NCI-H2081 treated with DMSO at 0.1 percent for 48 hours (cell line): ENCODE measurements at places on chromosomes 5 and 9.

GRCh38 chr5:22998362-22998761 is 145.2 kb upstream of the CDH12 start:
- no peak for DNase-seq

DNA sequence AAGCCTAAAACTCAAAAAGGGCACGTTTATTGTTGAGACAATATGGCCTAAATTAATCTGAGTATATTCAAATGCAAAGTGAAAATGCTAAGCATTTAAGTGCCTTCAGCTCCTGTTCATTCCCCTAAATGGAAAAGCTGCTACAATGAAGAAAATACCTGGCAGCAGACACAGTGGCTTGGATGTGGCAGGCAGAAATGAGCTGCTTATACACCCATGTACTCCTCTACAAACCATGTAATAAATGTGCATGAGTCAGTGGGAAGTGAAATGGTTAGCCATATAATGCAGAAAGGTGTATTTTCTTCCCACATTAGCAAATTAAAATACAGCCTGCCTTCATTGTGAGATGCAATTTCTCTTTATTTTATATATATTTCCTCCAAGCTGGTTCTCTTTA is 859.2 kb upstream of the SEMA6A start:
- no peak for DNase-seq

- DNase-seq: no peak
Observed at GRCh38 chr9:125969462-125969861, 222.3 kb downstream of the PBX3 start.

GRCh38 chr5:169450464-169450863 is 133.1 kb upstream of the SPDL1 start:
- no peak for DNase-seq

DNA sequence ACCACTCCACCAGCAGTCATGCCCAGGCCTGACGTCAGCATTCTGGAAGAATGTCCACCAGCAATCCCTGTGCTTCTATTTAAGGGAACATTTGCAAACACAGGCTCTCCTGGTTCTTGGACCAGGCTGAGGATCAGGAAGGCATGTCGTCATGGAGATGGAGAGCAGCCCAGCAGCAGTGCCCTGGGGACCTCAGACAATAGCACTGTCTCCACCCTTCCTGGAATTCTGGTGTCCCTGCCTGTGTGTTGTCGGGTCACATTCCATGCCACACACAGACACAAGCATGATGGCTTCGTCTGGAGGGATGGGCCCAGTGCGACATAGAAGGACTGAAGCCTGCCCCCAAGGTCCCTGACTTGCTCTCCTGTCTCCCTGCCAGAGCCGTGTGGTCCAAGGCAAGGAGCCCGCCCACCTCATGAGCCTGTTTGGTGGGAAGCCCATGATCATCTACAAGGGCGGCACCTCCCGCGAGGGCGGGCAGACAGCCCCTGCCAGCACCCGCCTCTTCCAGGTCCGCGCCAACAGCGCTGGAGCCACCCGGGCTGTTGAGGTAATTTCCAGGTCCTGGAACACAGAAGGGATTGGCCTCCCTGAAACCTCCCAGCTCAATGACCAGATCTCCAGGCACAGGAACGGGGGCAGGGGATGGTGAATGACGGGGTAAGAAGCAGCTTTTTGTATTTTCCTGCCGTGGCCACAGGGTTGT is 43.8 kb downstream of the STOM start:
- no peak for DNase-seq

DNA sequence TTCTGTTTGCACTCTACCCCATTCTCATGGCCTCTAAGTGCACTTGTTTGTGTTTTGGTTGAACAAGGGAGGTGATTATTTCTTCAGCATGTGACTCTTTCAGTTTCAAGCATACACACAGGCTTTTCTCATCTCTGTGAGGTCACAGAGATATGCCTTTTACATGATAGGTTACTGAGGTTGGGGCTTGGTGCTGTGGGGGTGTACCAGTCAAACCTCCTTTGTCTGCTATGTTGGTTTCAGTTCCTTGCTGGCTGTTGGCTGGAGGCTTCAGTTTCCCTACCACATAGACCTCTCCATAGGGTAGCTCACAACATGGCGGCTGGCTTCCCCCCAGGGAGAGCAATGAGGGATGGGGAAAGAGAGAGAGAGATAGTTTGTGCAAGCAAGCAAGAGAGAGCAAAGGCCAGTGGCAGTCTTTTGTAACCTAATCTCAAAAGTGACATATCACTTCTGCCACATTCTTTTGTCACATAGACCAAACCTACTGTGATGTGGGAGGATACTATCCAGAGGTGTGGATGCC is 96.7 kb upstream of the SEMA6A start:
- DNase-seq: no peak

GRCh38 chr5:54616031-54616430 is 98.5 kb downstream of the SNX18 start:
- no peak for DNase-seq

DNA sequence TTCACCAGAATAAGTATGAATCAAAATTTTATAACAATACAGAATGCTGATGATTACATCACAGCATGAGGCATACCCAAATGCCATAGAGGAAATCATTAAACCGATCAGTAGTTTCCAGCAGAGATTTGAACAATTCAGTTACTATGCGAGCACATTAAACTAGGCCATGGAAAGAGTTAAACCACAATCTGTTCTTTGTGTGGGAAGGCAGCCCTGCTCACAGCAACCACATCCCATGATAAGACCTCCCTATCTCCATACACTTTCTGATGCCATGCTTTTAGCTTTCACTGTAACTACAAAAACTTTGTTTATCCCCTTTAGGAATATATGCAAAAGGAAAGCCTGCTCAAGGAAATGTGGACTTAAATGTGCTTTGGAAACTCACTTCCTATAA is 4.5 kb downstream of the NFIB start:
- DNase-seq: no peak

DNA sequence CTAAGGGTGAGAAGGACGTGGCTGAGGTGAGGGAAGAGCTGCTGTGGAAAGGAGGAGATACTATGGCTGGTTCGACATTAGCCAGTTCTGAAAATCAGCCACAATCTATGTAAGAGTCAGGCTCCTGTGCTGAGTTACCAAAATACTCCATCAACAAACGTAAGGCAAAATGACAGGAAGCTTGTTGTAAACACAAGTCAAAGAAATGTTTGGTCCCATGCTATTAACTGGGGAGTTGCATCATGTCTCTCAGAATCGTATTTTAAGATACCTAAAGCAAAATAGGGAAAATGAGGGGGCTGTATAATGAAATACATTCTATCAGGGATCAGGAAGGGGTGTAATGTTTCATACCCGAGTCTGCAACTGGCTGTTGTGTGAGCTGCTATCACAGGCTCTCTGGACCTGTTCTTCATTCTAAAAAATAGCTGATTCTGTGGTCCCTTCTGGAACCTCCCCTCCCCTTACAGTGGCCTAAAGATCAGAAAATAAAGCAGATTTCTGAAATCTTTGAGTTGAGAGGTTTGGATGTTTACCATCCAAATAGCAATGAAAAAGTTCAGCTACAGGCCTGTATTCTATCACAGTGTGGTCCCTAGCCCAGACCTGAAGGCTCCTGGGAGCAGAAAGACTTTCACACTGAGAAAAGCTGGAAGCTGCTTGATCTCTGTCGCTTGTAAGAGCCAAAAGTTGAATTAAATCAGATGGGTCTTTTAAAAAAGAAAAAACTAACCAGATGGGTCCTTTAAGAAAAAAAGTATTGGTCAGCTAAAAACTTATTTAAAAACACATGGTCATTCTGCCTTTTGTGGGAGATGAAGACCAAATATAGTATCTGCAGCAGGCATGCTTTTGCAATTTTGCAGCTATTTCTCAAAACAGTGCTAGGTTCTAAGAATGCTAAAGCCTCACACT is 97.8 kb upstream of the SMC5 start:
- no peak for DNase-seq

DNA sequence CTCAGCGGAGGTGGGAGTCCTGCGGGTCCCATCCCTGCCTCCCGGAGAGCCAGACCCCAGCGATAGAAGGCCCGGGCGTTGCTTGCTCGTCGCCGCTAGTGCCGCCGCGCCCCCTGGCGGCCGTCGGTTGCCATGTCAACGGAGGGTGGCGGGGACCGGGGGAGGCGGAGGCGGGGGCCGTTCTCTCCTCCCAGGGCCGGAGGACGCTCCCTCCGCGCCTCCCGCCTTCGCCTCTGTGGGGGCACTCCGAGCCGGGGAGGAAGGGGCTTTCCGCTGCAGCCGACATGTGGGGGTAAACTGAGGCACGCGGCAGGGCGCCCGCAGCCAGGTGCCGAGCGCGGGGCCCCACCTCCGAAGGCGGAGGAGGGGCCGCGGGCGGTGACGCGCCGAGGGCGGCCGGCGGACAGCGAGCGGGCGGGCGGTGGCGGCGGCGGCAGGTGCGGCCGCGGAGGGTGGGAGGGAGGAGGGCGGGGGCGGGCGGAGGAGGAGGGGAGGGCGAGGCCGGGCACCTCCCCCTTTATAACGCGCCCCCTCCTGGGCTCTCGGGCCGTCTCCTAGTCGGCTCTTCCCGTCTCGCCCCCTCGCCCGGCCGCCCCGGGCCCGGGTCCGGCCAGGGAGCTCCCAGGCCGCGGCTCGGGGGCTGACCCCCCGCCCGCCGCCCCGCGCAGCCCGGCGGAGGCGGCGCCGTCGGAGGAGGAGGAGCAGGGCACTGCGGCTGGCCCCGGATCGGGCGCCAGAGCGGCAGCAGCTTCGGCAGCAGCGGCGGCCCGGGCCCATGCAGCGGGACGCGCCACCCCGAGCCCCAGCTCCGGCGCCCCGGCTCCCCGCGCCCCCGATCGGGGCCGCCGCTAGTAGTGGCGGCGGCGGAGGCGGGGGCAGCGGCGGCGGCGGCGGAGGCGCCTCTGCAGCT is 556 bp upstream of the CDK9 start:
- no peak for DNase-seq

GRCh38 chr9:96317335-96317980 is 15.5 kb upstream of the HSD17B3 start:
- DNase-seq: no peak

- DNase-seq: no peak
Observed at GRCh38 chr5:102771435-102771834, 16.3 kb downstream of the PAM start.

DNA sequence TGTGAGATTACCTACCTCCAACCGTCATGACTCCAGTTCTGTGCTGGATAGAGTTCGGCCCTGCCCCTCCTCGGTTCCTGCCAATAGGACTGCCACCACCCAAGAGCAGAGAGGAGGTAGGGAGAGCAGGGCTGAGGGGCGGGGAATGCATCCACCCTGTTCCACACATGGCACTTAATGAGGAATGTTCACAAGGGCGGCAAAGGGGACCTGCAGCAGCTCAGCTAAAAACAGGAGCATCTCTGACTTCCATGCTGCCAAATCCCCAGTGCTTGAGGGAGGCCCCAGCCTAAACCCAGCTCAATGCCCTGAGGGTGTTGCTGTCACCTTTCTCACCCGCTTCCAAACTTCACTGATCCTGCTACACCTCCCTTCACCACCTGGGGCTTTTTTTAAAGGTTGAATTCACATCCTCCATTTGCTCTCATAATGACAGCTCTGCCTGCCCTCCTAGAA is 7.8 kb upstream of the DELE1 start:
- no peak for DNase-seq

DNA sequence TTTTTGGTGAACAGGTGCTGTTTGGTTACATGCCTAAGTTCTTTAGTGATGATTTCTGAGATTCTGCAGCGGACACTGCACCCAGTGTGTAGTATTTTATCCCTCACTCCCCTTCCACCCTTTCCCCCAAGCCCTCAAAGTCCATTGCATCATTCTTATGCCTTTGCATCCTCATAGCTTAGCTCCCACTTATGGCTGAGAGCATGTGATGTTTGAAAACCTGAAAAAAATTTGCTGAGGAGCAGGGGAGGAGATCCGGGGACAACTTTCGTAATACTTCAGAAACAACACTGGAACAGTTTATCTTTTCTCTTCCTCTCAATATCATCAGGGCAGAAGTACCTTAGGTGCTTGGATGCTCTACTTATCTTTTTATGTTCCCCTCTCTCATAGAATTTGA is 226.4 kb downstream of the ADAMTS6 start:
- DNase-seq: no peak

DNA sequence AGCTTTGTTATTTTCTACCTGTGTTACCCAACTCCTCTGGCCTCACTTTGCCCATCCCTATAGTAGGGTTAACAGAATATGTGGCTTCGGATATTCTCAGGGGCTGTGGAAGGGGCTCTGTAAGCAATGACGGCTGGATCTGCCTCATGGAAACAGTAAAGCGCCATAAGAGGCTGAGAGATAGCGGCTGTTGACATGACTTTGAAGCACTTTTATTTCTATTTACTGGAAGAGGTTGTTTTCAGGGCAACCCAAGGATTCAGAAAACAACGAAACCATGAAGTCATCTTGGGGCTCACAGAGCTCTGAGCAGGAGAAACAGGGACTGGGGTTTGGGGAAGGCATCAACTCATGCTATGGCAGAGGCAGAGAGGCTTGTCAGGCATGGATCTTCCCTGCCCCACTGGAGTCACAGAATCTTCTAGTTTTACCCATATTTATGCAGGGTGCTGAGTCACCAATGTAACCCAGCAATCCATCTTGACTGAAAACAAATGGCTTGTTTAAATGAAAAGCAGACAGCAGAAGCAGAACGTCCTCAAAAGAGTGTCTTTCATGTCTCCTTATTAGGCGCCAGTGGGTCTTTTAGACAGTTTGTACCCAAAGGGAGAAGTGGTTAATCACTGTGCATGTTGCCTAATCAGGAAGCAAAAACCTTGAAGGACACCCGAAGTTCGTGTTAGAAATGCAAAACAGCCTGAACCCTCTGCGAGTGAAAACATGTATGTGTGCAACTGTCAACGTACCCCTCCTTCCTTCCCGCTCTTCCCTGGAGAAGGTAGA is 113.0 kb downstream of the COL23A1 start:
- no peak for DNase-seq

DNA sequence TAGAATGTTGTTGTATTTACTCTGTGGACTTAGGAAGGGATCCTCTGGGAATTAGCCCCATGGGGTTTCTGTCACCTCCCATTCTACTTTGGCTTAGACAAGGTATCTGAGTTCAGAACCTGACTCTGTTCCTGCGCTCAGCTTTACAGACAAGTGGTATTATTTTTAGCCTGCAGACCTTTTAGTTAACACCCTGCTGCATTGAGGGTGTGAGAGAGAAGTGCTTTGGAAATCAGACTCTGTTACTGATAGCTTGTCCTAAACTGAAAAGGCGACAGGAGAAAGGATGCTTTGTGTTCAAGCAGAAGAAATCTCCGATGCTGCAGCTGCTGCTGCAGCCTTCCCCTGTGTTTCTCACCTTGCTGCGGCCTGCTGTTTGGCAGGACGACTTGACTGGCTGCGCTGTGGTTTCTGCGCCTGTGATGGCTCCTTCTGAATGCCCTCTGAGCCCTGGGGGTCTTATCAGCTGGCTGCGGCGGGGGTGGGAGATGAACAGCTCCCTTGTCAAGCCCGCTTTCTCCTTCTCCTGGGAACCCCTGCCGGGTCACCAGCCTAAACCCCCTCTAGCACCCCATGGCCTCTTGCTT is 61.9 kb downstream of the PGM5 start:
- no peak for DNase-seq
